SK-N-SH treated with all-trans-retinoic acid at 6 μM for 48 hours (cell line): ENCODE measurements at places on chromosomes 1 and 21.

GRCh38 chr1:157363660-157364140, 188.6 kb downstream of the FCRL5 start:
- ATAC-seq, result peak; percentile 98

- ATAC-seq, result peak; percentile 35
These were observed 499 bp upstream of the SH3GLB1 start for GRCh38 chr1:86703696-86704457.

DNA sequence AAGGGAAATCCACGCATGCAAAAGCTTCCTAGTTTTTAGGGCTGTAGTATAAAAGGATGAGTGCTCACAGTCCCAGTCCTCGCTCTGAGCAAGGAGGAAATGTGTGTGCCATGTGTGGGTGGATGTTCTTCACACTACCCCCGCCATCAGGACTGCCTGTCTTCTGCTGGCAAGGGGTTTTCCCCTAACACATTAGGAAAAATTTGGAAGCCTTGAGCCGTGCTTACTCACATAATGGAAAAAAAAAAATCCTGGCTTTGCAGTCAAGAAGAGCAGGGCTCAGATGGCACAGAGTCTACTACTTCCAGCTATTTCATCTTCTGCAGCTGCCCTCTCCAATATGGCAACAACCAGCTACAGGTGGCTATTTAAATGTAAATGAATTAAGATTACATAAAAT, 363.1 kb downstream of the PLPP3 start:
- ATAC-seq, result no peak; the same call in 2 of the 3 replicates

GRCh38 chr1:20125100-20125499, 5.8 kb upstream of the PLA2G2D start:
- no peak for ATAC-seq

DNA sequence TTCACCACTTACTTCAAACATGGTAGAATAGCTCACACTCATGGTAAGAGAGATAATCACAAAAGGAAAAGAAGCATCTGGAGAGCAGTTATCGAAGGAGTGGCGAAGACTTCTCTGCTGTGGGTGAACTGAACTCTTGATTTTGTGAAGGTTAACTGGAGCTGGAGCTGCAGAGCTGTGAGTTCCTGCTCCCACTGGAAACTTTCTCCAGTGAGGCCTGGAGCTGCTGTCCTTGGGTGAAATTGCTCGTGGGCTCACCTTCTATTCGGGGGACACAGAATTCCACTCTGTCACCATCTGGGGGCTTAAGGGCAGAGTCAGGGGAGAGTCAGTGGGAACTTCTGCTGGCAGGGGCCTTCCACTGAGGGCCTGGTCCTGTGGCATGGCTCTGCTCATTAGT, 45.9 kb downstream of the MAB21L3 start:
- no peak for ATAC-seq

DNA sequence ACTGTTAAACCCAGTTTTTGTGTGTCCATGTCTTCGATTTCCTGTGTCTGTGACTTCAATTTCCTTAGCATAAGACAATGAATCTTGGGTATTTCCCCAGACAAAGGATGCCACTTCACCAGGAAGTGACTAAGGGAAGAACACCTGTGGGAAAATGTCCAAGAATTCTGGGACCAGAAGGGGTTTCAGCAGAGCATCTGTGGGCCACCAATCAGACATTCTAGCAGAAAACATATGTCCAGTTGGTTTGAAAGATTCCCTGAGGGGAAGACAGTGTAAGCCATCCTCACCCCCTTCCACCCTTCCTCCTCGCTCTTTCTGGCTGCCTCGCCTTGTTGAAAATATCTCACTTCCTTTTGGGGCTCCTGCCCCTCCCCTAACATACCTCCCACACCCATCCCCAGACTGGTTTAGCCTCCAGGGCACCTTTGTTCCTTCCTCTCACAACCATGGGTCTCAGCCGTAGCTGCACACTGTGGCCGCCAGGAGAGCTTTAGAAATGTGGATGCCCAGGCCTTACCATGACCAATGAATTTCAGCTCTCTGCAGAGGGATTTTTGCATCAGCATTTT, 25.5 kb upstream of the IFNAR1 start:
- no peak for ATAC-seq

GRCh38 chr1:94048413-94049164, 72.4 kb downstream of the ABCA4 start:
- ATAC-seq, result no peak

DNA sequence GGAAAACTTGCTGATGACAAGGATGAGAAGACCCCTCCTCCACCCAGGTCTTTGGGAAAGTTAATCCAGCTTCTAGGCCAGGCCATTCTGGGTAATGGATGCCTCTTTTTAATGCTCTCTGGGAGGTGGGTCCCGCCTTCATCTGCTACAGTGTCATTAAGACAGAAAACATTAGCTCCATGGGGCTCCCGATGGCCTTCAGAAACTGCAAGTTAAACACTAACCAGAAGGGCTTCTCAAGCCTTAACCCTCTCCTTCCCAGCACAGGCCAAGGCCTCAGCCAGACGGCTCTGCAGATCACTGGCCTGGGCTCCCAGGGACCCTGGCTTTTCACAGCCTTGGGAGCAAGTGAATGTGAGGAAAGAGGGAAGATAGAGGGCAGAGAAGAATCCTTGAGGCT, 364.9 kb downstream of the MATN1 start:
- ATAC-seq, result no peak

DNA sequence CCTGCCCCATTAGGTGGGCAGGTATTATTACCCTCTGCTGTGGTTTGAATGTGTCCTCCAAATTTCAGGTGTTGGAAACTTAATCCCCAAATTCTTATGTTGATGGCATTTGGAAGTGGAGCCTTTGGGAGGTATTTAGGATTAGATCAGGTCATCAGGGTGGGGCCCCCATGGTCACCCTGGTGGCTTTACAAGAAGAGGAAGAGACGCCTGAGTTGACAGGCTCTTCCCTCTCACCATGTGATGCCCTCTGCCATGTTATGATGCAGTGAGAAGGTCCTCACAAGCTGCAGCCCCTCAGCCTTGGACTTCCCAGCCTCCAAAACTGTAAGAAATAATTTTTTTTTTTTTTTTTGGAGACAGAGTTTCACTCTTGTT, 8.8 kb upstream of the THEMIS2 start:
- no peak for ATAC-seq

GRCh38 chr1:35112668-35113067, 33.5 kb downstream of the ZMYM1 start:
- no peak for ATAC-seq

DNA sequence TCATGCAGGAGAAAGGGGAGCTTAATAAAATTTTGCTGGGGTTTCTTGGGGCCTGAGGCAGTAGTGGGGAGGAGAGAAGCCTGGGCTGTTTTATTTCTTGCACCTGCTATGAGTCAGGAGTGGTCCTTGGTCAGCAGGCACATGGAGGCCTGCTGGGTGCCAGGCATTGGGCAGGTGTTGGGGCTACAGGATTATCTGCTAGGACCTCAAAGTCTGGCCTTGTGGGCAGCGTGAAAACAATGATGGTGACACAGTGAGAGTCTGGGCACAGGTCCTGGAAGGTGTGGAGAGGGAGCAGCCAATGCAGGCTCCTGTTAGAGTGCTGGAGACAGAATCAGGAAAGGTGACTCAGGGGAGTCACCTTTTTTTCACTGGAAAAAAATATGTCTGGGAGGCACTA, 17.2 kb downstream of the ROR1 start:
- ATAC-seq, result no peak

DNA sequence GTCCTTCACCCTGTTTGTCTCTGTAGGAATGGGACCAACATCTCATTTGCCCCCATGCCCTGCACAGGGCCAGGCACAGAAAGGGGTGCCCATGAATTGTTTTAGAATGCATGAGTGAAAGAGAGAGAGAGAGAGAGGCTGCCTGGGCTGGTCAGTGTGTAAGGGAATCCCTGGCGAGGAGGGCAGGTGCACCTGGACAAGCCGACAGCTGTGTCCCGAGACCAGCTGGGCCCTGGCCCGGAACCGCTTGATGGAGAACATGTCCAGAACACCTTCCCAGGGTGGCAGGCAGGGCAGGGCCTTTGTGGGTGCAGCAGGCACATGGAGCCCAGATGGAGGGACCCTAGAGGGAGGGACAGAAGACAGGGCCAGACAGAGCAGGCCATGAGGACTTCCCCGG, 22.7 kb downstream of the SPOCD1 start:
- ATAC-seq, result no peak

DNA sequence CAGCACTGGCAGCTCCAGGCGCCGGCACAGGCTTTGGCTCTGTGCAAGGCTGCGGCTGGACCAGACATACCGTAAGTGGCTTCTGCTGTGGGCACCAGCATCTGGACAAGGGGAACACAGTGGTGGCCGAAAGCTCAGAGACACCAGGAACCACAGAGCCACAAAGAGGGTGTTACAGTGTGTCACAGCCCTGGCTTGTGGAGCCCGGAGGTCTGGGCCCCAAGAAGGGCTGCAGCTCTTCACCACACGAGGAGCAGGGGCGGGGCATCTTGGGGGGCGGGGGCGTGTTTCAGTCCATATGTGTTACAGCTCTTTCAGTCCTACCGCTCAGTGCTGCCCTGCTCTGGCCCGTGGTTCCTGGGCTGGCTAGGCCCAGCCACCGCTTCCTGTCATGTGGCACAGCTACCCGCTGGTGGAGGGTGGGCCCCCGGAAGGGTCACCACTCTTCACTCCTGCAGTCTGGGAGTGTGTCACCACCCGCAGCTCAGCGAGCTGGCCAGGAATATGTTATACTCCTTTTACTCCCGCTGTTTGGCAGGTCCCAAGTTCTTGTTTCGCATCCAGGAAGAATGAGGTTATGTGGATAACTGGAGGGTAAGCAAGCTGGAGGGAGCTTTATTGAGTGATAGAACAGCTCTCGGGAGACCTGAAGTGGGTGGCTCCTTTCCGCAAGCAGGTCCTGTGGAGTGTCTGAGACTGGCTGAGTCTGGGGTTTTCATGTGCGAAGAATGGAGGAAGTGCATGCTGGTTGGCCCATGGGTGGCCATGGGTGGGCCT, 3.3 kb upstream of the LSM10 start:
- no peak for ATAC-seq

DNA sequence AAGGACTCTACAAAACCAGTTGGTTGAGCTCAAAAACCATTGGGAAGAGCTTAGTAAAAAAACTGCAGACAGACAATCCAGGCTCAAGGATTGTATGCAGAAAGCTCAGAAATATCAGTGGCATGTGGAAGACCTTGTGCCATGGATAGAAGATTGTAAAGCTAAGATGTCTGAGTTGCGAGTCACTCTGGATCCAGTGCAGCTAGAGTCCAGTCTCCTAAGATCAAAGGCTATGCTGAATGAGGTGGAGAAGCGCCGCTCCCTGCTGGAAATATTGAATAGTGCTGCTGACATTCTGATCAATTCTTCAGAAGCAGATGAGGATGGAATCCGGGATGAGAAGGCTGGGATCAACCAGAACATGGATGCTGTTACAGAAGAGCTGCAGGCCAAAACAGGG, 104.0 kb upstream of the BMP8A start:
- ATAC-seq, result peak; percentile 92

GRCh38 chr1:181503171-181503810, 20.0 kb downstream of the CACNA1E start:
- no peak for ATAC-seq

DNA sequence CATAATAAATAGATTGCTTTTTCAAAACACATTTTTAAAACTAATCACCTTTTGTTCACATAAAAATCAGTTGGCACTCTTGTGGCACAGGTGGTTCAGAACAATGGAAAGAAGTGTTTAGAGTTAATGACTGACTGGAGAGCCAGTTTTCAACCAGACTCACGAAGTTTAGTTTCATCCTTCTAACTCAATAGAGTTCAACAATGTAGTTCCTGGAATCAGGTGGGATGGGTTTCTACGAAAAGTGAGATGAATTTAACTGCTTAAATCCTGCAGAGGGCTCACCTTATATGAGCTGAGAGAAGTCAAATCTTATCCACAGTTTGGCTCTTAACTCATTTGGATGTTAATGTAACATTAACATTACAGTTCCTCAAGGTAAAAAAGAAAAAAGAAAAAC, 116.5 kb downstream of the SMYD2 start:
- ATAC-seq, result no peak

- no peak for ATAC-seq
These were observed 87.2 kb upstream of the ETS2 start for GRCh38 chr21:38718481-38718880.

GRCh38 chr1:166133276-166133841, 33.4 kb downstream of the FAM78B start:
- ATAC-seq, result no peak

DNA sequence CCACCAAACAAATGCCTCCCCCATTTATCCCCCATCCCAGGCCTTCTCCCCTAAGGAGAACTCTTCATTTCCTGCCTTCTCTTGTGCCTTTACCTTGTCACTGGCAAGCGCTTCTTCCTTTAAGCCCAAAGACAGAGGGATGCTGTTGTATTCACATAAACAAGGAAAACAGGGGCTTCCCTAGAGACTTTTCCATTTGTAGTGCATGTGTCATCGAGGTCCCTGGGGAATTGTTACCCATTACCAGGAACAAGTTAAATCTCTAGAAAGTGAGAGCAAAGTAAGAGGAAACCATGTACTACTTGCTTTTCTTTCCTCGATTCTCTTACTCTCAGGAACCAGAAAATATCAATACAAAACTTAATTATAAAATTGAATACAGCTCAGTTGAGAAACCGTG, 114.4 kb upstream of the DPT start:
- ATAC-seq, result no peak

DNA sequence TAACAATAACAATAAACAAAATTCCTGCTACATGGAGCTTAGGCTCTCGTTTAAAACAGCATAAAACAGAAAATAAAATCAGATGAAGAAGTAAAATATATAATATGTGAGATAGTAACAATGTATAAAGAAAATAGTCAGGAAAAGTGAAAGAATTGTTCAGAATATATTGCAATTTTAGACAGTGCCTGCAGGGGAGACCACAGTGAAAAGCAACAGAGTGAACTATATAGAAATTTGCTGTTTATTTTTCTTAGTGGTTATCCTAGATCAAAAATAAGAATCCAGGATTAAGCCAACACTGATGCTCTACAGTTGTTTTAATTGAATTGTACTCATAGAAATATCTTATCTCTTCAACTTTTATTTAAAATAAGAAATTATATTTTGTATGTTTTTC, 1639.0 kb upstream of the B3GALT2 start:
- peak; percentile 70 for ATAC-seq

DNA sequence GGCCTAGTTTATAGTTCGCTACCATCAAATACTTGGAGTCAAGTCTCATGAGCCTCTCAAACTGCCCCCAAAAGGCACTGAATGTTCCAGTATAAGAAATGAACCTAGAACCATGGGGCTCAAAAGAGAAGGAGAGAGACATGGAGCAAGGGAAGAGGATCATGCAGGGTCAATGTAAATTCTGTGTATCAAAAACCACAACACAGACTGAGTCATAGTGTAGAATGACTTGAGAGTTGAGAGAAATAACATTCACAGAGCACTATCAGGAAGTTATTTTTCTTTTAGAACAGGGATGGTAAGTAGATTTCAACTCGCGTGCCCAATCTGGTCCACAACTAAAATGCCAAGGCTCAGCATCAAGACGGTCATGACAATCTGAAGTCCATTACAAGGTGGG, 59.8 kb downstream of the GNG12 start:
- no peak for ATAC-seq

DNA sequence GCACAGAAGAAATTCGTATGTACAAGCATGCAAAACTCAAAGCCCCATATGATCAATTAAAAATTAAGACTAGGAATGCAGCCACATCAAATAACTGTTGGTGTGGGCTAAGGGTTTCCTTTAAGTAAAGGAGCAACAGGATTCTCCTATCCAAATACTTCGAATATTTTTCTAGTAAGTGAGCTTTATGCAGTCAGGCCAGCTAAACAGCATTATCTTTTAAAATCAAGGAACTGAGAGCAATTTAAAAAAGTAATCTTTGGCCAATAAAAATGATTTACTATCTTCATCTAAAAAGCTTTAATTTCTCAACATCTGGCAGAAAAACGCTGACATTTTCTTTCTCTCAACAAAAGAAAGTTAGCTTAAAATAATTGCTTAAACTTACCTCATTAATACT, 19.8 kb downstream of the CNN3 start:
- peak; percentile 35; the same call in 2 of the 3 replicates for ATAC-seq
